ENCODE measurements at places on chromosomes 7 and 10. TPM values are rescaled to one million over a fixed set of nuclear protein-coding genes. Genes with fewer than 3 reads are reported as not detected.

CHST15 gene
- total RNA-seq, result 56.4 TPM

GBX1 gene
- not detected for total RNA-seq

HOXA3 gene
- 4.5 TPM for total RNA-seq

ACTL6B gene
- not detected for total RNA-seq

SPDYE9 gene
- total RNA-seq, result not detected

AGAP3 gene
- total RNA-seq, result 47.2 TPM

HMX3 gene
- total RNA-seq, result not detected

TAS2R40 gene
- not detected for total RNA-seq

FAM25A gene
- not detected for total RNA-seq

- no peak overlapping the region for H3K4me3 ChIP-seq
- no peak overlapping the region for H3K27ac ChIP-seq
- no peaks in the 10 kb centered on the region for H3K36me3 ChIP-seq
- no peaks in the 10 kb centered on the region for H3K4me1 ChIP-seq
- no peak for DNase-seq
- no peaks in the 10 kb centered on the region for H3K27me3 ChIP-seq
Measured at GRCh38 chr7:46028246-46028645, 107.2 kb upstream of the IGFBP3 start.

DNA sequence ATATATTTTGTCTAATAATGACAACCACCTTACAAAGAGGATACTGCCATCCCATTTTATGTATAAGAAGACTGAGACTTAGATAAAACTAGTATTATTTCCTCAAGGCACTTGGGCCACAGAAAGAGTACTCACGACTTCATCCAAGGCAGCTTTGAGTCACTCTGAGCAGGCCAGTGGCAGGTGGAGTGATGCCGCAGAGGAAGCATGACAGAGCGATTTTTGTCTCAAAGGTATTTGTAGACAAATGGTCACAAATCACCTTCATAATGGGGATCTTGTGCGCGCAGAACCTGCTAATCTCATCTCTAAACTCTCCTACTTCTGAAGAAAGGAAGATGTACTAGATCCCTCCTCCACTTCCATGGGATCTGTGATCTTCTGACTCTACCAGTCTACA is 113.2 kb upstream of the NAMPT start:
- no peaks in the 10 kb centered on the region for H3K36me3 ChIP-seq
- no peak overlapping the region for H3K27ac ChIP-seq
- no peaks in the 10 kb centered on the region for H3K4me1 ChIP-seq
- H3K4me3 ChIP-seq, result no peak overlapping the region
- H3K27me3 ChIP-seq, result no peaks in the 10 kb centered on the region

GRCh38 chr10:96664563-96664962 is 55.8 kb downstream of the PIK3AP1 start:
- H3K4me3 ChIP-seq, result no peak overlapping the region
- no peak overlapping the region for H3K27ac ChIP-seq
- no peaks in the 10 kb centered on the region for H3K4me1 ChIP-seq

DNA sequence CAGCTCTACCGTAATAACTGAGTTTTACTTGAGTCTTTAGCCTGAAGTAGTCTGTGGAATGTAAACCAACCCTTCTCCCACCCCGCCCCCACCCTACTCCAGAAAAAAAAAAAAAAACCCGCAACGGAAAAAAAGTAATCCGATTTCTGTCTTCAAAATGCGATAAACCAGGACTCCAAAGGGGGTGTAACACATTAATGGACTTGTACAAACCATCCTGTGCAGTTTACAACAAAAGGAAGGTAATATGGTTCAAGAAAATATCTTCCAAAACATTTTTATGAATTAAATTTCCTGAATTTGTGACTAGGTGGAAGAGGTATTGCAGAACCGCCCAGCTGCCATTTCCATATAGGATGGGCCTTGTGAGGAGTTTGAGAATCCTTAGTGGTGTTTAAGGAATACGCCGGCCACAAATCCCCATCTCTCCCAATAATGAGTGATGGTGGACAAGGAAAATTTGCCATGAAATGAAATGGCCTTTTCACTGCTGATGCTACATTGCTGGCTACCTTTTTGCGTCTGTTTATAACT is 10.6 kb downstream of the SKIDA1 start:
- no peak overlapping the region for H3K4me3 ChIP-seq
- no peaks in the 10 kb centered on the region for H3K36me3 ChIP-seq
- no peak overlapping the region for H3K27ac ChIP-seq
- peaks cover 16% of the 10 kb centered on the region for H3K27me3 ChIP-seq

GRCh38 chr10:18217577-18217976 is 77.4 kb downstream of the CACNB2 start:
- H3K27ac ChIP-seq, result no peak overlapping the region
- DNase-seq, result no peak
- no peaks in the 10 kb centered on the region for H3K27me3 ChIP-seq
- no peaks in the 10 kb centered on the region for H3K4me1 ChIP-seq
- H3K36me3 ChIP-seq, result no peaks in the 10 kb centered on the region

DNA sequence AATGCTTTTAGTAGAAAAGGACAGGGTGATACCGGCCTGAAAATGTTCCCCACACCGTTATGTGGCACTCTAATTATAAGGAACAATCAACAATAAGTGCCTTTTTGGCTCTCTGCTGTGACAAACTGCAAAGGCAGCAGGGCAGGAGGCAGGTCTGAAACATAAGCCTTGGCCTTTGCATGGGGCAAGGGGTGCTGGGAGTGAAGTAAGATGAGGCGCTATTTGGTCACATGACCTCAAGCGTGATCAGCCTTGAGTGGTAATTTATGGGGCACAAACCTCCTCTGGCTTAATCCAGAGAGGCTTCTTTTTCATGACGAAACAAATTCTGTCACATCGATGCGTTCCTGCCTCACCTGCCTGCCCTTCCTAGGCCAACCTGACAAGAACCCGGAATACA is 202.7 kb downstream of the TAX1BP1 start:
- no peak overlapping the region for H3K27ac ChIP-seq
- H3K4me1 ChIP-seq, result no peaks in the 10 kb centered on the region
- no peak for DNase-seq
- H3K27me3 ChIP-seq, result no peaks in the 10 kb centered on the region

- no peaks in the 10 kb centered on the region for H3K27me3 ChIP-seq
- H3K27ac ChIP-seq, result no peak overlapping the region
- no peaks in the 10 kb centered on the region for H3K4me1 ChIP-seq
- H3K36me3 ChIP-seq, result no peaks in the 10 kb centered on the region
- H3K4me3 ChIP-seq, result no peak overlapping the region
Measured at GRCh38 chr10:97830064-97830463, 19.6 kb upstream of the GOLGA7B start.

- H3K27me3 ChIP-seq, result no peaks in the 10 kb centered on the region
- no peaks in the 10 kb centered on the region for H3K36me3 ChIP-seq
- peaks cover 4% of the 10 kb centered on the region for H3K4me1 ChIP-seq
- H3K27ac ChIP-seq, result peak overlapping the region; percentile 36
- no peak for DNase-seq
Measured at GRCh38 chr7:54811846-54812254, 52.8 kb upstream of the SEC61G start.

GRCh38 chr10:85976267-85976793 is 390.3 kb downstream of the GRID1 start:
- no peaks in the 10 kb centered on the region for H3K4me1 ChIP-seq
- H3K27me3 ChIP-seq, result no peaks in the 10 kb centered on the region
- DNase-seq, result no peak

GRCh38 chr7:29609162-29610037 is 45.8 kb downstream of the PRR15 start:
- H3K27ac ChIP-seq, result no peak overlapping the region
- H3K4me3 ChIP-seq, result no peak overlapping the region
- H3K36me3 ChIP-seq, result no peaks in the 10 kb centered on the region
- H3K4me1 ChIP-seq, result no peaks in the 10 kb centered on the region
- no peaks in the 10 kb centered on the region for H3K27me3 ChIP-seq
- DNase-seq, result peak; percentile 34

GRCh38 chr7:128039544-128039953 is 8.3 kb upstream of the LRRC4 start:
- H3K36me3 ChIP-seq, result no peaks in the 10 kb centered on the region
- no peak overlapping the region for H3K27ac ChIP-seq
- no peaks in the 10 kb centered on the region for H3K27me3 ChIP-seq
- no peak for DNase-seq
- H3K4me3 ChIP-seq, result no peak overlapping the region

DNA sequence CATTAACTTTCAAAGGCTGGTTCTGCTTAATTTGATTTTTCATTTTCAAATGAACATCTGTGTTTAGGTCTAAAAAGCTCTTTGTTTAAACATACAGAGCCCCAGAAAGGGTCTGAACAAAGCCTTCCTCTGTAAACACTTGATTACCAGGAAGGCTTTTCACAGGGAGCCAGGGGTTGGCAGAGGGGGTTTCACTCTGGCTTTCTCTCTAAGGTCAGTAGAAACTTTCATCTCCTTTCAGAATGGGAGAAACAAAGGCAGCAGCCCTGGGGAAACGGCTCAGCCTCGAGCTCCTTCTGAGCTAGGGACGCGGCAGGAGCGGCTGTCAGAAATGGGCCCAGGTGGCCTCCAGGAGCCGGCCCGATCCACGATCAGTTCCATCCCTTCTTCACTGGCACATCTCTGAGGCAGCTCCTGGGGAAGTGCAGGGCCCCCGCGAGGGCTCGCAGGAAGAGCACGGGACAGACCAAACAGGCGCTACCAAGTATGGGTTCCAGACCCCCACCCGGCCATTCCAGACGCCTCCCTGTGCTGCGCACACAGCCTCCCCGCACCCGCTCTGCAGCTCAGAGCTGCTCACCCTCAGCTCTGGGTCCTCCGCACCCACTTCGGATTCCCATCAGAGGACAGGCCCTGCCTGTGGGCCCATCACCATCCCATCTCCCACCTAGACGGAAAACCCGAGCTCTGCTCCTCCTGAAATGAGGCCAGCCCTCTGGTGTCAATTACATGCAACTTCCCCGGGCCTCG is 124.1 kb downstream of the MAD1L1 start:
- H3K4me1 ChIP-seq, result peaks cover 3% of the 10 kb centered on the region
- no peak overlapping the region for H3K27ac ChIP-seq
- DNase-seq, result no peak
- no peaks in the 10 kb centered on the region for H3K27me3 ChIP-seq
- no peak overlapping the region for H3K4me3 ChIP-seq
- no peaks in the 10 kb centered on the region for H3K36me3 ChIP-seq

Measured in breast epithelium (tissue), 4 donors.